ENCODE measurements at places on chromosomes 12 and 14.

DNA sequence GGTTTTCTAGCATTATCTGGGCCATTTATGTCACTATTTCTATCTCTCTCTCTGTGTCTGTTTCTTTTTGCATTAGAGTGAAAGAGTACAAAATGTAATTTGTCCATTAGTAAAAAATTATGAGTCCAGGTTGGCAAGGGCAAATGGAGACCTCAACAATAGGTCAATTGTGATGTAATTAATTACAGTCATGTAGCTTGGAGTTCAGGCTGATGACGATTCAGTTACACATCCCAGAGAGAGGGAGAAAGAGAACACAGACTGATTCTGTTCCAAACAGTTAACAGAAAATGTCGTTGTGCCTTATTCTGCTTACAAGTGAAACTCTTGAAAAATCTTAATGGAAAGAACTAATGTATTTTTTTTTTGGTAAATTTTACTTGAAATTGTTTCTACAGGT is 83.3 kb downstream of the ATXN7L3B start:
- DNase-seq: no peak

GRCh38 chr14:20802341-20803084 is at the start of gene RNASE1:
TSS of gene RNASE1 (minus strand) at chr14:20802844. CDS start at chr14:20802068, 776 bp downstream.
- DNase-seq: no peak

GRCh38 chr14:70708717-70709570 is 67.2 kb downstream of the TTC9 start:
- DNase-seq: no peak

DNA sequence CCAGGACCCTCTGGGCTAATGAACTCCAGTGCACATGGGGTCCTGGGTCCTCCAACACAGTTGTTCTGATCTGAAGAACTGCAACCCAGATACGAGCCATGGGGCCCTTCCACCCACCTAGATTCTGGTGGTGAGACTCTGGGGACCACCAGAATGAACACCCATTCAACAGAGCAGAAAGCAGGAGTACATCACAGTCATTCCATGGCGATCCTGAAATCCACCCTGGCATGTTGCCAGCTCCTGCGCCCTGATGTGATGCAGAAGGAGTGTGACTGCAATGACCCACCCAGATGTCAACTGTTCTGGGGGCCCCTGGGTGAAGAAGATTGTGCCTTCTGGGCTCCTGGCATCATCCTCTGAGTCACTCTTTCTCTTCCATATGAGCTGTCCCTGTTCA is 211.6 kb downstream of the KIF26A start:
- no peak for DNase-seq

GRCh38 chr12:112217647-112218046 is 92.3 kb downstream of the TRAFD1 start:
- no peak for DNase-seq

DNA sequence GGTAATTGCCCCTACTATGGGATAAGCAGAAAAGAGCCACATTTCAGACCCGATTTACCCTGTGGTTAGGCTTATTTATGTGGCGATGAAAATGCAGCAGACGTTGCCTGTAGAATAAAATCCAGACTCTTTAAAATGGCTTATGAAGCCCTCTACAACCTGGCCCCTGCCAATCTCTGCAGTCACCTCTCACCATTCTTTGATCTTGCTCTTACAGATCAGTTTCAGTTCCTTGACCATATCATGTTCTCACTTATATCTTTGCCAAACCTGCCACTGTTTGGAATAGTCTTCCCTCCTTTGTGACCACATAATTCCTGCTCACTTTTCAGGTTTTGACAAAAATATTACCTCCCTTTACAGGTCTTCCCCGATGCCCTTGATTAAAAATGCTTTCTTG is 264.3 kb upstream of the GARIN6 start:
- no peak for DNase-seq

DNA sequence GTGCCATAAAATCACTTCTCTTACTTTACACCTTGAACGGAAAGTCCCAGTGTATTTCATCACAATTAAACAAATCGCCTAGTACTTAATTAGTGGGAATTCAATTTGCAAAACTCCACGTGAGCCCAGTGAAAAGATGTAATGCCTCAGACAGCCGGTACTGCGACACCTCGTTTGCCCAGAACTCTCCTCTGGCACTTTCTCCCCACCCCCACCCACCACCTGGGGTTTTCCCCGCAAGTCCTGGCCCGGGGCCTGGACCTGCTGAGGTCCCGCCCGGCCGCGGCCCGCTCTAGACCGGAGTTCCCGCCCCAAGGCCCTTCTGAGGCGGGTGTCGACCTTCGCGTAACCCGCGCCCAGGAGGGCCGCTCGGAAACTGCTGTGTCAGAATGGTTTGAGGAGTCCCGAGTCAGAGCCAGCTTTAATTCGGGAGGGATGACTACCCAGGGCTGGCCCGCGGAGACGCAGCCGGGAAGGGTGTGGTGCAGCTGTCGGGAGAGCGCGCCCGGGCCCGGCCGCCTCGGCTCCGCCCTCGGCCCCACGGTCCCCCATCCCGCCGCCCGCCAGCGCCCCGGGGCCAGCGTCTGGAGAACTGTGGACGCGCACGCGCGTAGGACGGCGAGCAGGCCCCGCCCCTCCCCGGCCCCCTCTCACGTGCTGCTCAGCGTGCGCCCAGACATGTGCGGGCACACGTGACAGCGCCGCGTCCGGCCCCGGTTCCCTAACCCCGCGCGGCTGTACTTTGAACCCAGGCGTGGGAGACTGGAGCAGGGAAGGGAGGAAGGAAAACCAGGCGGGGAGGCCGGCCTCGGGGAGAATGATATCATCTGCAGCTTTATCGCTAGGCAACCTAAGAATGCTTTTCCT is 10.8 kb downstream of the BHLHE41 start:
- peak; percentile 41 for DNase-seq

DNA sequence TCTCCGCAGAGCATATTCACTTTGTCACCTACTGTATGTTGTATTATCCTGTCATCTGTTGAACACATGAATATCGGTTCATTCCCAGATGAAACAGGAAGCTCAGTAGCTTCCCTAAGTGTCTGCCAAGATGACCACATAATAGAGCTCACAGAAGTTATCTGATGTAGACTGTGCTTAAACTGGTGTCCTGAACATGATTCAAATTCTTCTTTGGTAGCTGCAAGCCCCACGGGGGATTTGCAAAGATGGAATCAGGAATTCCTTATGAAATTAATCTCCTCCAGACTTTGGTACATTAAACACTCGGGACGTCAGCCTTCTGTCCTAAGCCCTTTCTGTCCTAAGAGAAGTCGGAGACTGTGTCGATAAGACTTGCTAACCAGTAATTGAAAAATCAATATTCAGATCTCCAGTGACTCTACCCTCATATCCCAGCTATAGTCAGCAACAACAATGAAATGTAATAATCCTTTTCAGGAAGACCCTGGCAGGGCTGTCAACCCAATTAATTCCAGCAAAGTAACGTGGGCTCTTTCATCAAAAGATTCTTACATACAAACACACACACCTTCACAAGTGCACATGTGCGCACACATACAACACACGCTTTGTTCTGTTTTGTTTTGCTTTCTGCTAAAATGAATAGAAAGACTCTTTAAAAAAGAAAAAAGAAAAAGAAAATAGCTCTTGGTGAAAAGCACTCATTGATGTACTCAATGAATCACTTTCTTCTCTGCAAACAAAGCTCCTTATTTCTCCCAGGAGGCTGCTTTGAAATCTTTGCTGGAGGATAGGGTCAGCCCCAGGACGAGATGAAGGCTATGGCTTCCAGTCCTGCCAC is 127.2 kb downstream of the RIMBP2 start:
- DNase-seq: no peak

DNA sequence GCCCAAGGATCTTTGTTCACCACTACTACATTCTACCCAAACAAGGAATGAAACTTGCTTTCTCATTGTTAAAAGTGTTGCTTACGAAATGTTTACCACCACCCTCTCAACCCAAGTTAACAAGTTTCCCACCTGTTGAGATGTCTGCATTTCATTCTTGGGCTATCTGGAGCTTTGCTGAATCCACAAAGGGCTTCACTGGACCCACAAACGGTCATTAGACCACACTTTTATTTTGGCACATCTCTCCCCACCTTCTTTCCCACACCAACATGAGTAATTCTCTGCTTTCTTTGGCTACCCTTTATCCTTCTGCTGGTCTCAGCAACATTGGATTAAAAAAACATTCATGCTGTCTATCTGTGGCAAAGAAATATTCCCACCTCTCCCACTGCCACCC is 78.0 kb downstream of the TMEM260 start:
- DNase-seq: no peak

DNA sequence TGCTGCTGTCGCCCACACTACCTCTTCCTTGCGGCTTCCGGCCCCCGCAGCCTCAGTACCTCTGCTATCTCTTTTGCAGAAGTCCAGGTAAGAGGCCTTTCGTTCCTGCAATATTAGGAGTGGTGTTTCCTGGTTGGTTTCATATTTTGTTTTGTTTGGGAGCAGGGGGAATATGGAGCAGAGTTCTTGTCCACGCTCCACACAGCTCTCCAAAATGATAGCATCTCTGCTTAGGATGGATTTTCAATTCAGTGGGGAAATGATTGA is 768 bp downstream of the OXA1L start:
- no peak for DNase-seq

DNA sequence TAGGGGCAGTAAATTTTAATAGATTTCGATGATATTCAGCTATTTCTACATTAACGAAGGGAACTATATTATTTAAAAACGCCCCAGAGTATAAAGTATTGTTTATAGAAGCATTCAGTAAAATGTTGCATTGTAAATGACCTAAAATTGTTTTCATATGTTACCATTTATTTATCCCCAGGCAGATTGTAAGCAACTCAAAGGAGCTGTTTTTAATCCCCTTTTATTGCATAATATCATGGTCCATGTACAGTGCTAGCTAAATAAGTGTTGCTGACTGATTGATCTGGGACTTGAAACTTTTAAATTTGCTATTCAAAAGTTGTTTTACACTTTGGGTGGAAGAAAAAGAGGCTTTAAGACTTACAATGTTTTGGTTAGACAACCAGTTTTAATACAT is 199.0 kb upstream of the SLC38A2 start:
- no peak for DNase-seq
